ENCODE measurements at places on chromosomes 3 and 15.
A peak's percentile ranks its signal among the peaks of the same experiment; 100 is the strongest.

- no peak for DNase-seq
These were observed 2.1 kb upstream of the HTR3D start for GRCh38 chr3:184029443-184029842.

DNA sequence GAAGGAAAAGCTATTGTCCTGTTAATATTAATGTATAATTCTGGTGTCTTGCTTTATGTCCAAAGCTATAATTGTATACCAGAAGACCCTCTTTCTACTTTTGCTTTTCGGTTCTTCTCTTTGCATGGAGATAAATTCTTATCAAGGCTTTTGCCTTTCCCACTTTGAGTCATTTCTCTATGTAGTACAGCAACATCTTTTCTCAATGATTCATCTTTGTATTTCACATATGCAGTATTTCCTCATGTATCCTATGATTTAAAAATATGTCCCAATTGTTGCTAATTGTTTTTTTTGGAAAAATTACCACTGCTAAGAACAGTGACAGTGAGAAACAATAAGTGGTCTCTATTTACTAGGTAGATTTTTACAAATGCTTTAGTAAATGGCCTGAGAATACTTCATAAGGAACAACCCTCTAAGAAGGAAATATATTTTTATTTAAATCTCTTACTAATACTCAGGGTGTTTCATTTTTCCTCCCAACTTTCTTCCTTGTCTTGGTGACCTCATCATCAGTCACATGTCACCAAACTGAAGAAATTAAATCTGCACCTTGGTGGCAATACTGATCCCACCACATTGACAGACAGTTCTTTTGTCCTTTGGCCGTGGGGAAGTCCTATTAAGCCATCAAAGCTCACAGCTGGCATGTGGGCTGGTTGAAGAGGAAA, 290.6 kb downstream of the SATB1 start:
- no peak for DNase-seq

- no peak for DNase-seq
These were observed 316.4 kb downstream of the SOX2 start for GRCh38 chr3:182028081-182028480.

GRCh38 chr3:63046152-63046551, 170.9 kb upstream of the CADPS start:
- DNase-seq = no peak

- DNase-seq = no peak
These were observed 24.7 kb downstream of the PLA2G4D start for GRCh38 chr15:42069496-42070278.

GRCh38 chr3:114758831-114759699, 388.0 kb downstream of the ZBTB20 start:
- DNase-seq = no peak

DNA sequence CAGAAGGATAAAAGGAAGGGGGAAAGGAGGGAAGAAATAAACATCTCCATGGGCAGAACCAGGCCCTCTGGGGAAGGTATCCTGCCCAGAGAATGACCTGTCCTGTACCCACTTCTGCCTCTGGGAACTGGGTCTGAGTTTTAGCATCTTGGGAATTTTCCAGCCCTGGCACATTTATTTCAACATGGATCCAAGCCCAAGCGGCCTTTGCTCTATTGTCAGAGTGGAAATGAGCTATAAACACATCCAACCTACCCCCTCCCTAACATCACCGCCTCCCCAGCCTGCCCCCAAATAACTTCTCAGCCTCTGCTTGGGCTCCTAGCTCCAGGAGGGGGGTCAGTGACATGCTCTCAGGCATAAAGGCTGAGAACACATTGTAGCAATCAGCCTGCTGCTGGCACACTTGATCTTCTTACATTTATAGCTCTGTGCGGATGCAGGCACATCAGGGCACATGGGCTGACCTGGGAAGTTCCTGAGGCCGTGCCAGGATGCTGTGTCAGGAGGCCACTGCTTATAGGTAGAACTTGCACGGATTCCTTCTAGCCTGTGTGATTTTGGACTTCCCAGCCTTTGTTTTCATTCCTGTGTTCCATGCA, 4.6 kb upstream of the OXTR start:
- no peak for DNase-seq

DNA sequence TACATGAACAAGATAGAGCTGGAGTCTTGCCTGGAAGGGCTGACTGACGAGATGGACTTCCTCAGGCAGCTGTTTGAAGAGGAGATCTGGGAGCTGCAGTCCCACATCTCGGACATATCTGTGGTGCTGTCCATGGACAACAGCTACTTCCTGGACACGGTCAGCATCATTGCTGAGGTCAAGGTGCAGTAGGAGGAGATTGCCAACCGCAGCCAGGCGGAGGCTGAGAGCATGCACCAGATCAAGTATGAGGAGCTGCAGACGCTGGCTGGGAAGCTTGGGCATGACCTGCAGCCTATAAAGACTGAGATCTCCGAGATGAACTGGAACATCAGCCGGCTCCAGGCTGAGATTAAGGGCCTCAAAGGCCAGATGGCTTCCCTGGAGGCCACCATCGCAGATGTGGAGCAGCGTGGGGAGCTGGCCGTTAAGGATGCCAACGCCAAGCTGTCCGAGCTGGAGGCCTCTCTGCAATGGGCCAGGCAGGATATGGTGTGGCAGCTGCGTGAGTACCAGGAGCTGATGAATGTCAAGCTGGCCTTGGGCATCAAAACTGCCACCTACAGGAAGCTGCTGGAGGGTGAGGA, 5.5 kb upstream of the LARP6 start:
- DNase-seq = no peak

- no peak for DNase-seq
These were observed 2.9 kb downstream of the USP50 start for GRCh38 chr15:50543556-50543955.

DNA sequence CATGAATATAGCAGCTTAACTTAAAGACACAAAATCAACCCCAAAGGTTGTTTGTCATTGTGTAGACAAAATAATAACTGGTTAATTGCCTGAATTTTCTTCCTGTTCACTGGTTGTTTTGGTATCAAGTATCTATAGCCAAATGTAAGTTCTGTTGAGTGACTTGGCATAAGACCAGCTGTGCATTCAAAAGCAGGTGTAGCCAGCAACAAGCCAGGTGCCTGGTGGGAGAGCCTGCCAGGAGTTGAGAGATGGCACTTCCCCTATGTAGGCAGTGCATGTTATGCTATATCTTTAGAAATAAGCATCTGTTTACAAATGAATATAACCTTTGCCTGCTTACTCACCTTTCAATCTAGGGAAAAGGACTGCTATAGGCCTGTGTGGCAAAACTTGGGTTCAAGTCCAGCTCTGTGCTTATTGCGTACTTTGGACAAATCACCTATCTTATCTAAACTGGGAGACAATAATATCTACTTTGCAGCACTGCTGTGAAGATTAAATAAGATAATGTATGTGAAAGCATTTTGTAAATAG, 84.9 kb upstream of the TBL1XR1 start:
- DNase-seq = no peak

GRCh38 chr3:20057612-20058180, 17.4 kb downstream of the KAT2B start:
- no peak for DNase-seq

- DNase-seq = peak; percentile 39
These were observed 872 bp downstream of the DLEC1 start for GRCh38 chr3:38039899-38040261.

DNA sequence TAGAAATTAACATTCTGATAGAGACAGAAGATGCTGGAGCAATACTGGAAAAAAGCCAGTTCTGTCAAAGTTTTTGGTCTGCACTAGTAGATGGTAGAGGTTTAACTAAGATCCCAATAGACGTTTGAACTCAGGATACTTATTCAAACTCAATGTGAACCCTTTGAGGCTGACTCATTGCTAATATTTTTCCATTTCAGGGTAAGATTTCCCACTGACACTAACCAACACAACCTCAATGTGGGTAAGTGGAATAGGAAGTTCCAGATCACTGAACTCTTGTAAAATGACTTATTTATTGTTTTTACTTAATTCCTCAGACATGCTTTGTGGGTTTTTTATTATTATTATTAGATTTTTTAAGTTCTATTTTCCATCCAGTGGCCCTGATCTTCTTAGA, 1024.8 kb downstream of the EPHA3 start:
- DNase-seq = no peak

DNA sequence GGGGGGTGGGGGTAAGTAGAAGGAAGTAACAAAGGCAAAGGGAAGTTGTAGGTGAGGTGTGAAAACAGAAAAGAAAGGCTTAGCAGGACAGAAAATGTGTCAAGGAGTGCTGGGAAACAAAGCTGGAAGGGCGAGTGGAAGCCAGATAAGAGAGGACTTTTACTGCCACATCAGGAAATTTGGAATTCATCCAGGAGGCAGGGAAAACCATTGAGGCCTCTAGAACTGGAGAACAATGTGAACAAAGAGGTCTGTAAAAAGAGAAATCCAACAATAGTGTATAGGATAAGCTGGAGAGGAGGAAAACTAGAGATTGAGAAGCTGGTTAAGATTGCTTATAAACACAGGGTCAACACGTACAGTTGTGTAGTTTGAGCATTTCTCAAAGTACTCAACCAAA, 116.6 kb downstream of the NTRK3 start:
- DNase-seq = no peak

DNA sequence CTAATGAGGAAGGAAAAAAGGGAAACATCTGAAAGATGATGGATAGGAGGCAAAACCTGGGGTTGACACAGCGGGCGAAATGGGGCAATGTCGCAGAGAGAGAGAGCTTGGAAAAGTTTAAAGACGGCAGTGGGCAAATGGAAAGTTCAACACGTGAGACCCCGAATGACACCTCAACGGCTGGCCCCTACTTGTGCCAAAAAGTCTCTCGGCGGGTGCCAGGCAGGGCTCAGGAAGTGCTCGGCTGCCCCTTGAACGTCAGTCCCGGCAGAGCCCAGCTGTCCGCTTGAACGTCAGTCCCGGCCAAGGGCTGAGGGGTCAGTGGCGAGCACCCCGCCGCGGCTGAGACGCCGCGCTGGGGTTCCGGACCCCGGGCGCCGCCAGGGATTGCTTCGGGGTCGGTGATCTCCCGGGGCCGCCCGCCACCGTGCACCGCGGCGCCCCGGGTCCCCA, 658 bp downstream of the EOGT start:
- no peak for DNase-seq

DNA sequence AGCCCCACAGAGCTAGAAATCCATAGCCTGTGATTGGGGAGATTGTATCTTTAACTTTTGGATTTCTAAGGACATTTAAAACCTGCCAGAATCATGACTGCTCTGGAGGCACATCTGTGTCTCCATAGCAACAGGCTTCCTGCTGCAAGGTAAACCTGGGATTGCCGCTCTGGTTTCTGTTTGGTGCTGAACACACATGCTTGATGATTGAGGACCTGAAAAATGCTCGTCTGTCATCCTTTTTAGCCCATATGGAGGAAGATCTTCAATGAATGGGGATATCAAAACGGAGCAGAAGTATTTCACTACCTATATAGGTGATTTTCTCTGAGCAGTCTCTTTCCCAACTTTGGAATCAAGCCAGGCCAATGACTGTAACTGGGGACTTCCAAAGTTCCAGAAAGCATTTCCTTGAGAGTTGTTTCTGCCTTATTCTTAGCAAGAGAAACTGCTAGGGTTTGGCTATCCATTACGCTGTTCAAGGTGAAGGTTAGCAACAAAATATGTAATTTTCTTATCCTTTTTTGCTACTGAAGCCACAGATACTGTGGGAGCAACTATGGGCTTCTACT, 96.5 kb upstream of the TNIK start:
- no peak for DNase-seq

GRCh38 chr3:157149136-157149696, 10.7 kb downstream of the CCNL1 start:
- DNase-seq = no peak

- no peak for DNase-seq
These were observed 84.6 kb upstream of the KLF13 start for GRCh38 chr15:31241888-31242522.

- DNase-seq = no peak
These were observed 8.8 kb upstream of the FAM174B start for GRCh38 chr15:92664178-92664900.

GRCh38 chr15:29652595-29652994, 169.7 kb downstream of the TJP1 start:
- no peak for DNase-seq

GRCh38 chr15:50718700-50719125, 32.1 kb upstream of the TRPM7 start:
- DNase-seq = no peak

DNA sequence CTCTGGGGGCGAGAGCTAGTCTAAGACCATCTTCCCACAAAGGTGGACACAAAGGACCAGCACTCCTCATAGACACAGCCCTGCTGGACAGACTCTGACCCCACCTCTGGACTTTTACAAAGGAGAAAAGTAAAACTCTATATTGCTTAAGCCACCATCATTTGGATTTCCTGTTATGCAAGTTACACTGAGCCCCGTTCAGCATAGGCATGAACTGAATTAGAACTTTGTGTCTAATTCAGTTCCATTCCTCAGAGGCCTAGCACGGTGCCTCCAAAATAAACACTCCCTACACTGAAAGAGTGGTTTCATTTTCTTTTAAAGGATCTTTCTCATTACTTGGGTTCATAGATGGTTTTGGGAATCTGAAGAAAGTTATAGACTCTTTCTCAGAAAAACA, 79.2 kb upstream of the OCA2 start:
- no peak for DNase-seq

DNA sequence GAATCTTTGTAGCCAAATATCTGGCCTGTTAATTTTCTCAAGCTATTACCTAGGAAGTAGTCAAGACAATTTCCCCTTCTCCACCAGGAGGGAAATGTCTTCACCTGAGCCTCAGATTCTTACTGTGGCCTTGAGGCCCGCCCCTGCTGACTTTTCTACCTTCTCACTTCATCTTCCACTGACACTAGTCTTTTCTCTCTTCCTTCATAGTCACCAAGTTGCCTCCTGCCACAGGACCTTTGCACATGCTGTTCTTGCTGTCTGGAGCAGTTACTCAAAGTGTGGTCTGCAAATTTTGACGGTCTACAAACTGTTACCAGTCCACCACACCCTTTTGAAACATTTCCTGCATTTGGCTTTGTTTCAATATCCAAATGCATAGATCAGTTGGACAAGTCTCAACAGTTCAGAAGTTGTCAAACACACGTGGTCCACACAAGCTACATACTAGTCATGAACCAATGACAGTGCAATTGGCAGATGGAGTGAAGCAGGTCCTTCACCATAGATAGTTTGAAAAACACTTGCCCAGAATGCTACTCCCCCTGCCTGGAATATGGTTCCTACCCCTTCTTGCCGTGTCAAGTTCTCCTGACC, 100.5 kb downstream of the OSBPL10 start:
- DNase-seq = no peak

GRCh38 chr3:78277801-78278200, 1237.9 kb downstream of the ROBO2 start:
- DNase-seq = no peak

Data from stimulated activated CD8-positive, alpha-beta memory T cell treated with anti-CD3 and anti-CD28 coated beads, Interleukin-7, amount 100 ng/mL, for 4 hours (primary cell).